ENCODE measurements at places on chromosomes 4 and X.

GRCh38 chrX:99142745-99143144, 1267.3 kb downstream of the PCDH19 start:
- DNase-seq, result no peak

GRCh38 chr4:70833675-70834074, 6.0 kb downstream of the GRSF1 start:
- DNase-seq, result no peak

GRCh38 chr4:2141762-2142451, 82.8 kb downstream of the NAT8L start:
- no peak for DNase-seq

DNA sequence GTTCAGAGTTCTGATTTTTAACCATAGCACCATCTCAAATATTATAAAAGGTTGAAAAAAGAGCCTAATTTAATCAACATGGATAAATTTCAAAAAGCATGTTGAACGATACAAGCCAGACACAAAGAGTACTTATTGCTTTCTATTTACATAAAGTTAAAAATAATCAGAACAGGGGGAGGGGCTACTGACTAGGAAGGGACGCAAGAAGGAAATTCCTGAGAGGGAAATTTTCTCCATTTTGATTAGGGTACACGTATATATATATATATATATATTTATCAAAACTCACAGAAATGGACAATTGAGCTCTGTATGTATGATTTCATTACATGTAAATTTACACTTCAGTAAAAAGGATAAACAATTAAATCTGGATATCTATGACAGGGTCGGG, 482 bp upstream of the MBTPS2 start:
- no peak for DNase-seq

Measured in HS-27A (cell line).